ENCODE measurements at places on chromosomes 3 and 15. TPM values are rescaled to one million over a fixed set of nuclear protein-coding genes. Genes with fewer than 3 reads are reported as not detected.

- no peak overlapping the region for H3K27ac ChIP-seq
- H3K4me1 ChIP-seq, result peaks cover 3% of the 10 kb centered on the region
- peaks cover 2% of the 10 kb centered on the region for H3K36me3 ChIP-seq
- DNase-seq, result no peak
- H3K4me3 ChIP-seq, result no peak overlapping the region
- H3K27me3 ChIP-seq, result peaks cover 7% of the 10 kb centered on the region
Observed at GRCh38 chr15:64808785-64809453, 16.5 kb downstream of the PIF1 start.

DNA sequence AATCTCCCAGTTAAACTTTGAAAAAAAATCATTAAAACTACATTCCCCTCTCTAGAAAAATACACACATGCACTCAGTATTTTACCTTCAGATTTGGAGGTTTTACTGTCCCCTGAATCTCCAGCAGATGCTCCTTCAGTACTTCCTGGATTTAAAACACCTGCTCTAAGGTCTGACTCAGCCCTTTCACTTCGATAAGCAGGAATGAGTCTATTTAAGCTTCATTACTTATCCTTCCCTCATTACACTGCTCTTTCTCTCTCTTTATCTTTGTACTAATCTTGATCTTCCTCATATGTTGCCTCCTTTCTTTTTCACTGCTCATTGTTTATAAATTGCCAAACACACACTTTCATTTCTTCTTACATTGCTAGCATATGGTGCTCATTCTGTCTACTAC is 443.9 kb downstream of the DIPK2A start:
- H3K36me3 ChIP-seq, result no peaks in the 10 kb centered on the region
- no peaks in the 10 kb centered on the region for H3K27me3 ChIP-seq
- no peak overlapping the region for H3K27ac ChIP-seq
- no peaks in the 10 kb centered on the region for H3K4me1 ChIP-seq
- DNase-seq, result no peak
- H3K4me3 ChIP-seq, result no peak overlapping the region

TTLL3 gene
- 31.5 TPM for total RNA-seq

GRCh38 chr3:142088522-142088921 is 60.8 kb downstream of the TFDP2 start:
- no peak for DNase-seq
- H3K4me1 ChIP-seq, result no peaks in the 10 kb centered on the region
- H3K4me3 ChIP-seq, result no peak overlapping the region
- no peak overlapping the region for H3K27ac ChIP-seq
- no peaks in the 10 kb centered on the region for H3K27me3 ChIP-seq
- H3K36me3 ChIP-seq, result peaks cover 8% of the 10 kb centered on the region

DNA sequence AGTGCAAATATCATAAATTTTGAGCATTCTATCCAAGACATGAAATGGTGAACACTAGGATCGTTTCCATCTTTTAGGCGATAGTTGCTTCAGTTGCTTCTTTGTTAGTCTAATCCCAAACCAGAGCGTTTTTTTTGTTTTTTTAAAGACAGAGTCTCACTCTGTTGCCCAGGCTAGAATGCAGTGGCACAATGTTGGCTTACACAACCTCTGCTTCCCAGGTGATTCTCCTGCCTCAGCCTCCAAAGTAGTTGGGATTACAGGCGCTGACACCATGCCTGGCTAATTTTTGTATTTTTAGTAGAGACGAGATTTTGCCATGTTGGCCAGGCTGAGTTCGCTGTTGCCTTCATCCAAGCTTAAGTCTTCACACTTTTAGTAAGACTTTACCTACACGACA is 265.3 kb downstream of the SHQ1 start:
- no peak overlapping the region for H3K4me3 ChIP-seq
- H3K36me3 ChIP-seq, result no peaks in the 10 kb centered on the region
- H3K27ac ChIP-seq, result no peak overlapping the region
- no peaks in the 10 kb centered on the region for H3K27me3 ChIP-seq
- peaks cover 4% of the 10 kb centered on the region for H3K4me1 ChIP-seq

C2CD4A gene
- total RNA-seq, result 0.10 TPM

KAT2B gene
- 8.1 TPM for total RNA-seq

DNA sequence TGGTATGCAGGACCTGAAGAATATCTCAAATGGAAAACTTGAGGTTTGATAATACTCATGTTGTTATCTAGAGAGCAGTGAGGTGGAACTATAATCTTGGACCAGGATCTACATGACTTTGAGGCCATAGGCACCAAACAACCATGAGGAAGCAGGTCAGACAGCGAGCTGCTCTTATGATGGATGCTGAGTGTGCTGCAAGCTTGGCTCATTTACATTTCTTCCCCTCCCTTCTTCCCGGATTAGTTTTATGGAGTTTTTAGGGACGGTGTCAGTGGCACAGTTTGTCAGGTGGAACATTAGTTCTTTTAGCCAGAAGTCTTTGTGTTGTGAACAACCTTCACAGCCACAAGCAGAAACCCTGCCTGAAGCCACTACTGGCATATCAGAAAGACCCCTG is 8.0 kb upstream of the MYZAP start:
- no peak overlapping the region for H3K4me3 ChIP-seq
- H3K27ac ChIP-seq, result no peak overlapping the region
- H3K4me1 ChIP-seq, result peaks cover 6% of the 10 kb centered on the region
- DNase-seq, result no peak

GRCh38 chr3:58581328-58582091 is 4.3 kb upstream of the FAM107A start:
- no peak overlapping the region for H3K4me3 ChIP-seq
- H3K27me3 ChIP-seq, result peaks cover 23% of the 10 kb centered on the region

- H3K4me3 ChIP-seq, result no peak overlapping the region
- H3K27ac ChIP-seq, result no peak overlapping the region
- no peak for DNase-seq
- H3K4me1 ChIP-seq, result no peaks in the 10 kb centered on the region
Observed at GRCh38 chr3:19231792-19232461, 83.6 kb downstream of the KCNH8 start.
